Activated CD8-positive, alpha-beta T cell treated with anti-CD3 and anti-CD28 coated beads, Interleukin-2, amount 10 ng/mL, durations not matched to agents 7 days and 5 days (primary cell): ENCODE measurements at places on chromosomes 1 and 21. TPM values are rescaled to one million over a fixed set of nuclear protein-coding genes. Genes with fewer than 3 reads are reported as not detected.

- no peaks in the 10 kb centered on the region for H3K4me1 ChIP-seq
- H3K27ac ChIP-seq = no peak overlapping the region
- H3K4me3 ChIP-seq = no peak overlapping the region
- H3K27me3 ChIP-seq = no peaks in the 10 kb centered on the region
Measured at GRCh38 chr1:155479205-155479604, 83.4 kb downstream of the ASH1L start.

DNA sequence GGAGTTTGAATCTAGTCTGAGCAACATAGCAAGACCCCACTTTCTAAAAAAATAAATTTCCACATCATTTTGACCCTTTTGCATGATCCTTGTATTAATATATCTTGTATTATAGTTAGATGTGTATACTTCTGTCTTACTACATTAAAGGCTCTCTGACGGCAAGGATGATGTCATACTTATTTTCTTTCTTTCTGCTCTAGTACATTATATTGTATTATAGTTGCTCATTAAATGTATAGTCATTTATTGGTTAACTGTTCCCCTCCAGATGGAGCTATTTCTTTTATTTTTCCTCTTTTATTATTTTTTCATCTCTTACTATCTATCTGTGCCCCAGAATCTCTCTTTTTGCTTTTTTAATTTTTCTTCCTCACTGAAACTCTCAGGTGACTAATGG, 15.0 kb upstream of the OLFML2B start:
- no peak overlapping the region for H3K27ac ChIP-seq
- no peaks in the 10 kb centered on the region for H3K36me3 ChIP-seq
- peaks cover 10% of the 10 kb centered on the region for H3K27me3 ChIP-seq
- H3K4me3 ChIP-seq = no peak overlapping the region
- no peak for DNase-seq

- no peak overlapping the region for H3K27ac ChIP-seq
- H3K4me1 ChIP-seq = no peaks in the 10 kb centered on the region
- H3K27me3 ChIP-seq = peaks cover 8% of the 10 kb centered on the region
- DNase-seq = no peak
- no peaks in the 10 kb centered on the region for H3K36me3 ChIP-seq
- no peak overlapping the region for H3K4me3 ChIP-seq
Measured at GRCh38 chr1:185821612-185822385, 87.6 kb downstream of the HMCN1 start.

- no peaks in the 10 kb centered on the region for H3K36me3 ChIP-seq
- no peak overlapping the region for H3K27ac ChIP-seq
- H3K4me3 ChIP-seq = peak overlapping the region; percentile 29
- H3K4me1 ChIP-seq = peaks cover 16% of the 10 kb centered on the region
Measured at GRCh38 chr1:206679738-206680211, 4.9 kb upstream of the MAPKAPK2 start.

DNA sequence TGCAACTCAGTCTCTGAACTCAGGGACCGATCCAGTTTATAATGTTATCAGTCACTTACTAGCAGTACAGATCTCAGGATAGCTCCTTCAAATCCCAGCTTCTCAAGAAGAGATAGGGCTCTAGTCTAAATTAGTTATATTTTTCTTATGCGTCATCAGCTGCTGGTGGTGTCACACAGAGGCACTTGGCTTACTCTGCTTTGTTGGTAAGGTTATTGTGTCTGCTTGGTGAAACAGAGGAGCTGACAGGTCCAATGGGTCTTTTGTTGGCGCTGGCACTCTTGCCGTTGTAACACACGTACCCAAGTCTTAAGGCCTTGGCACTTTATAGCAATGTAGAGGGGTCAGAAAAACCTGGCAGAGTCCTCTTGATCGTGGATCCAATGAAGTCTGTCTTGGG, 12.2 kb downstream of the TOR1AIP2 start:
- DNase-seq = no peak
- no peak overlapping the region for H3K27ac ChIP-seq
- H3K27me3 ChIP-seq = no peaks in the 10 kb centered on the region
- no peaks in the 10 kb centered on the region for H3K4me1 ChIP-seq
- peaks cover 42% of the 10 kb centered on the region for H3K36me3 ChIP-seq
- H3K4me3 ChIP-seq = no peak overlapping the region

DNA sequence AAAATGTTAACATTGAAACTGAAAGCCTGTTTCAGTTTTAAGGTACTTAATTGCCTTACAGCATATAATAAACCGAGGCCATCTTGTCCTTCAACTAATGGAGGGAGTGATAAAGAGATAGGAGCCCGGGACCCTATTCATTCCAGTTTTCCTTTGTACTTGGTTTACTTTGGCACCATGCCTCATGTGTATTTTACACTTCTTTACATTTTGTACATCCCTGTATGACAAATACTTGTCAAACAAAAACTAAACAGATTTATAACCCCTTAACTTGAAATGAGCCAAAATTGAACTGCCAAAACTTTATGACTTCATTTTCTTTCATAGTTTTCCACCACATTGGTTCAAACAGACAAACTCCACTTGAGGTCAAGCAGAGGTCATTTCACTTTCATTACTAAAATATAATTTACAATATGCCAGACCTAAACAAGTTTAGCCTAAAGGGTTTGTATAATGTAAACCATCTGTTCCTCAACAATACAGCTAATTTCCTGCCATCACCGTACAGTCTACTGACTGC, 30.9 kb upstream of the UBE2U start:
- H3K4me3 ChIP-seq = no peak overlapping the region
- no peaks in the 10 kb centered on the region for H3K36me3 ChIP-seq
- H3K27me3 ChIP-seq = peaks cover 9% of the 10 kb centered on the region
- H3K4me1 ChIP-seq = peaks cover 6% of the 10 kb centered on the region
- no peak for DNase-seq

- H3K4me3 ChIP-seq = no peak overlapping the region
- DNase-seq = no peak
- no peak overlapping the region for H3K27ac ChIP-seq
- H3K4me1 ChIP-seq = no peaks in the 10 kb centered on the region
- H3K36me3 ChIP-seq = no peaks in the 10 kb centered on the region
- H3K27me3 ChIP-seq = no peaks in the 10 kb centered on the region
Measured at GRCh38 chr1:55559161-55559611, 344.0 kb upstream of the USP24 start.

DNA sequence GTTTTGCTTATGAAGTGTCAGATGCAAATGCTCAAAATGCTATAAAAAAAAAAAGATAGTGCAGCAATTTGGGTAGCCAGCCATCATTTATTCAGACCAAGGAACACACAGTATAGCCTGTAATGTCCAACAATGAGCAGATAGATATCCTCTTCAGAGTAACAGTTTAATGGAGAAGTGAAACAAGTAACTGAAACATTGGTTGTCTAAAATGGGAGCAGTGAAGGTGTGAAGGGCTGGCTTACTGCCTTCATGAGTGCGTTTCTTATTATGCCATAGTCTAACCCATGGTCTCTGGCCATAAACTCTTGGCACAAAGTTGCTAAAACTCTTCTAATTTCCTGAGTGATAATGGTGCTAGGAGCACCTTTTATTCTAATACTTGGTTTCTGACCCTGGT, 11.4 kb downstream of the RGS5 start:
- H3K27ac ChIP-seq = no peak overlapping the region
- no peaks in the 10 kb centered on the region for H3K36me3 ChIP-seq
- no peaks in the 10 kb centered on the region for H3K27me3 ChIP-seq
- H3K4me1 ChIP-seq = no peaks in the 10 kb centered on the region
- H3K4me3 ChIP-seq = no peak overlapping the region

DNA sequence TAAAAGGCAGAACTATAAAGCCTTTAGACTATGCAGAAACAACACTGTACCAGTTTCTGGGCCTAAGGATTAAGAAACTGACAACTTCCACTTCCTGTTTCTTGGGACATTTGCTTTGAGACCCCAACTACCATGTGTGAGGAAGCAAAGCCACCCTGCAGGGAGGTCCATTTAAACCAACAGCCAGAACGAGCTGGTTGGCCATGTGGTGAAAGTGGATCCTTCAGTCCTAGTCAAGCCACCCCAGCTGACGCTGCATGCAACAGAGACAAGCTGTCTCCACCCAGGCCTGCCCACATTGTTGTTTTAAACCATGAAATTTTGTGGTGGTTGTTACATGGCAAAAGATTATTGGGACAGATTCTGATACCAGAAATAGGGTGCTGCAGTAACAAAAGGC, 31.8 kb upstream of the SLFNL1 start:
- no peak overlapping the region for H3K27ac ChIP-seq
- H3K4me1 ChIP-seq = no peaks in the 10 kb centered on the region

GRCh38 chr1:200918006-200918405, 23.3 kb downstream of the INAVA start:
- no peaks in the 10 kb centered on the region for H3K36me3 ChIP-seq
- no peak overlapping the region for H3K27ac ChIP-seq
- H3K27me3 ChIP-seq = peaks cover 22% of the 10 kb centered on the region
- no peak for DNase-seq
- no peak overlapping the region for H3K4me3 ChIP-seq

DNA sequence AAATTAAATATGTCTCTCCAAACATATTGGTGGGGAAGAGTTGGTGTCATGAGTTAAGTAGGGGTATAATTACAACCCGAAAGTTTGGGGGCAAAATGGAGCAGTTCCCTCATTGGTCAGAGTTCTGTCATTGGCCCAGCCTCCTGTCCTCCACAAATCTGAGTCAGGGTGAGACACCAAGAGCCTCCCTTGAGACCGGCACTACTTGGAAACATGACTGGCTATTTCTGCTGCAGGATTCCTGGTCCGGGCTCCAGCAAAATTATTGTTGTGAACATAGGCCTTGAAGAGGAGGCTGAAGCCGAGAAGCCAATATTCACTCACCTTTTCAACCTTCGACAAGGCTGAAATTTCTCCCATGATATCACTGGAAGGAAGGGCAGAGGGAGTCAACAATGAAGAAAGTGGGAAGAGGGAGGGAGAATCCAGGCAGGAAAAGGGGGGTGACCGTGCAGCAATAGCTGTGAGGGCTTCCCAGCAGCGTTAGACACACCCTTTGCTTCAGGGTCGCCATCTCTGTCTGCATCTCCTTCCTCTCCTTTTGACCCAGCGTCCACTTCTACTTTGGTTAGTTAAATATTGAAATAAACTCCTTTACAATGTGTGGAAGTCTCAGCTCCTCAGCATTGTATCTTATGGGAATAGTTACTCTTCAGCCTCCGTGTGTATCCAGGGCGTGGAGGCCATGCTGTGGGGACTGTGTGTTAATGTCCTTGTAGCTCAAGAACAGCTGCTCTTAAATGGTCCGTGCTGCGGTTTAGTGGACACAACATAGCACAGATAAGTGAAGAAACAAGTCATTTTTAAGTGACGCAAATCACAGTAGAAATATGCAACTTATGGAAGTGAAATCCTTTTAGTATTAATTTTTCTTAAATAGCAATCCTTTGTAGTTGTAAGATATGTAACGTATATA, 307.4 kb downstream of the DISC1 start:
- no peak overlapping the region for H3K27ac ChIP-seq
- DNase-seq = no peak
- H3K4me3 ChIP-seq = no peak overlapping the region
- H3K4me1 ChIP-seq = peaks cover 5% of the 10 kb centered on the region
- H3K27me3 ChIP-seq = no peaks in the 10 kb centered on the region

- H3K27ac ChIP-seq = no peak overlapping the region
- no peaks in the 10 kb centered on the region for H3K36me3 ChIP-seq
- no peak for DNase-seq
- H3K27me3 ChIP-seq = no peaks in the 10 kb centered on the region
- no peaks in the 10 kb centered on the region for H3K4me1 ChIP-seq
- H3K4me3 ChIP-seq = no peak overlapping the region
Measured at GRCh38 chr1:170807432-170807831, 127.9 kb upstream of the MROH9 start.

GRCh38 chr1:160797861-160798273, 1.9 kb downstream of the LY9 start:
- no peaks in the 10 kb centered on the region for H3K27me3 ChIP-seq
- peak; percentile 84 for DNase-seq

- H3K4me3 ChIP-seq = no peak overlapping the region
- H3K27ac ChIP-seq = peak overlapping the region; percentile 85
- H3K27me3 ChIP-seq = peaks cover 2% of the 10 kb centered on the region
- H3K36me3 ChIP-seq = no peaks in the 10 kb centered on the region
Measured at GRCh38 chr1:206932177-206932576, 10.4 kb upstream of the FCMR start.

- no peak overlapping the region for H3K27ac ChIP-seq
- no peak for DNase-seq
- no peaks in the 10 kb centered on the region for H3K4me1 ChIP-seq
- peaks cover 3% of the 10 kb centered on the region for H3K27me3 ChIP-seq
Measured at GRCh38 chr1:168861421-168862004, 132.5 kb upstream of the DPT start.

- H3K27me3 ChIP-seq = peaks cover under 1% of the 10 kb centered on the region
- H3K4me3 ChIP-seq = no peak overlapping the region
- DNase-seq = no peak
Measured at GRCh38 chr1:110490791-110491451, 28.1 kb downstream of the KCNA10 start.

DNA sequence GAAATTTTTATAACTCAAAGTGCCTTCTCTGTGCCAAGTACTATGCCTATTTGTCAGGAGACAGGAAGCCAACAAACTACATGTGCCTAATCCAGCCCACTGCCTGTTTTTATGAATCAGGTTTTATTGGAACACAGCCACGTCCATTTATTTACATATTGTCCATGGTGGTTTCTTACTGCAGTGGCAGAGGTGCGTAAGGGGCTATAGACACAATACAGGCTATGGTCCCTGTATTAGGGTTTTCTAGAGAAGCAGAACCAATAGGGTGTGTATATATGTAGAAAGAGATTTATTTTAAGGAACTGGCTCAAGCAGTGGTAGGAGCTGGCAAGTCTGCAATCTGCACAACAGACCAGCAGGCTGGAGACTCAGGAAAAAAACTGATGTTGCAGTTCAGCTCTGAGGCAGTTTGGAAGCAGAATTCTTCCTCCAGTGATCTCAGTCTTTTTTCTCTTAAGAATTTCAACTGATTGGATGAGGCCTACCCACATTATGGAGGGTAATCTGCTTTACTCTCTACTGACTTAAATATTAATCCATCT, 15.4 kb downstream of the PPIE start:
- H3K27ac ChIP-seq = no peak overlapping the region
- H3K27me3 ChIP-seq = no peaks in the 10 kb centered on the region
- H3K36me3 ChIP-seq = peaks cover 55% of the 10 kb centered on the region
- no peak overlapping the region for H3K4me3 ChIP-seq
- DNase-seq = no peak
- no peaks in the 10 kb centered on the region for H3K4me1 ChIP-seq

DNA sequence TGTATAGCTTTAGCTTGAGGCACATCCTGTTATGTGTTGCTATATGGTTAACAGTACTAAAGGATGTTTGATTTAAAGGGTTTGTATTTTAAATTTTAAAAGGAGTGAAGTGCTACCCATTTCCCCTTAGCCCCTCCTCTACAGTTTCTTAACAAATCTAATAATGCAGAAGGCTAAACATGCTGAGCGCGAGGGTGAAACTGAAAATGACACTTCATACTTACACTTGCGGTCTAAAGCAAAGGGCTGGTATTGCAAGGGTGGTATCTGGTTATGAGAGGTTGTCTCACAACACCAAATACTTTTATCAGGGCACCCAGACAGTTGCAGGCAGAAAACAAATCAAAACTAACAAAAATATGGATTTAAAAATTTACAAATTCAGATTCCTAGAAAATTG, 172.3 kb downstream of the SIPA1L2 start:
- no peaks in the 10 kb centered on the region for H3K36me3 ChIP-seq
- DNase-seq = peak; percentile 39
- H3K27me3 ChIP-seq = peaks cover 2% of the 10 kb centered on the region
- H3K27ac ChIP-seq = no peak overlapping the region
- peaks cover 9% of the 10 kb centered on the region for H3K4me1 ChIP-seq

Gene S100A2
- total RNA-seq = not detected

Gene S100A8
- total RNA-seq = not detected

Gene SPRR2B
- not detected for total RNA-seq

Gene LSS
- total RNA-seq = 76.1 TPM

Gene SMIM1
- total RNA-seq = not detected

Gene LIPI
- total RNA-seq = not detected

Gene SLC35F3
- total RNA-seq = 34.4 TPM

Gene ZNF670
- 0.84 TPM for total RNA-seq

Gene GPR153
- 0.99 TPM for total RNA-seq

Gene MIXL1
- total RNA-seq = not detected

Gene FMOD
- total RNA-seq = not detected

Gene HLX
- total RNA-seq = not detected

Gene RCSD1
- total RNA-seq = 143 TPM
